ENCODE measurements at places on chromosomes 12 and 14.

GRCh38 chr14:60085085-60085484 is 6.6 kb upstream of the PCNX4 start:
- DNase-seq = no peak

GRCh38 chr14:62776300-62776699 is 269.0 kb downstream of the KCNH5 start:
- DNase-seq = no peak

GRCh38 chr14:22334275-22334577 is 254.8 kb downstream of the DAD1 start:
- DNase-seq = no peak

DNA sequence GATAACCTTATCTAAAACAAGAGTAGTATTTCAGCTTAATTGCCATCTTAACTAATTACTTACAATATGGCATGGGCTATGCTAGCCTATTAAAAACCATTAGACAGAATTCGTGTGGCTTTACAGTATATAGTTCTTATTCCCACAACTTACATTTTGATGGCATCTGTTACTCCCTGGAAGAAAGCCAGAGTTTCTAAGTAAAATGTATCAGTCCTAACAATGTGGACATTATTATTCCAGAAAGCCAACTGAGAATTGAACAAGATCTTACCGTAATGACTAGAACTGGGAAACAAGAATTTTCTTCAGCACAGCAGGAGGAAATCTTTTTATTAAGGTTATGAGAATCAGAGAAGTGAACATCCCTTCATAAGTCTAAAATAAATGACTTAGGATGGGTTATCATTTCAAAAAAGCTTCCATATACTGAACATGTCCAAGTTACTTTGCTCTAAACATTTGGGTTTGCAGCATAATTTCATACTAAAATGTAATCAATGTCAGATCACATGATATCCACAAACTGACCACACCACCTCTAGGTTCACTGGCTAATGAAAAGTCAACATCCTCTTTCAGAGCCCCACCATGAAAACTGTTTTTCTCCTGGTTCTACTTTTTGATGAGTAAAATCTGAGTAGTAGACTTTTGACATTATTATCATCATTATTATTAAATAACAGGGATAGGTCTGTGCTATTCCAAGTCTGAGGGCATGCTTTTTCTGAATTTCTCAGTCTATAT is 179.7 kb downstream of the SSPN start:
- DNase-seq = no peak

DNA sequence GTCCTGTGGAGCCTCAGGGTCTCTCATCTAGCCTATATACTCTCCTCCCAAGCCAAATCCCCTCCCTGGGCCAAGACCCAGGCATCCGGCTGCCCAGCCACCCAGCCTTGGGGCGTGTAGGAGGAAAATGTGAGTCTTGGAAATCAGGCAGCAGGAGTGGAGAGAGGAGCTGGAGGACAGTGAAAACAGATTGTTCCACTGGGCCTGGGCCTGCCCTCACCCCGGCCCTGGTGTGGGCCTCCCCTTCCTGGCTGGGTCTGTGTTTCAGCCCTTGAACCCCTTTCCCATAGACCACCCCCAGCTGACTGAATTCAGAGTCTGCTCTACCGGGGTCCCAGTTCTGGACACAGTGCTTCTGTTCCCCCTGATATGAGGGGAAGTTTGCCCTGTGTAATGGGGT is 6.7 kb downstream of the ITGA5 start:
- DNase-seq = no peak

DNA sequence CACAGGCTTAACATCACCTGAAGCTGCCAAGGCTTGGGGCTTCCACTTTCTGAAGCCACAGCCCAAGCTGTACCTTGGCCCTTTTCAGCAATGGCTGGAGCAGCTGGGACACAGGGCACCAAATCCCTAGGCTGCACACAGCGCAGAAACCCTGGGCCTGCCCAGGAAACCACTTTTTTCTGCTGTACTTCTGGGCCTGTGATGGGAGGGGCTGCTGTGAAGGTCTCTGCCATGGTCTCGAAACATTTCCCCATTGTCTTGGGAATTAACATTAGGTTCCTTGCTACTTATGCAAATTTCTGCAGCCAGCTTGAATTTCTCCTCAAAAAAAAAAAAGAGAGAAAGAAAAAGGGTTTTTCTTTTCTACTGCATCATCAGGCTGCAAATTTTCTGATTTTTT is 219.1 kb downstream of the RPL10L start:
- no peak for DNase-seq

DNA sequence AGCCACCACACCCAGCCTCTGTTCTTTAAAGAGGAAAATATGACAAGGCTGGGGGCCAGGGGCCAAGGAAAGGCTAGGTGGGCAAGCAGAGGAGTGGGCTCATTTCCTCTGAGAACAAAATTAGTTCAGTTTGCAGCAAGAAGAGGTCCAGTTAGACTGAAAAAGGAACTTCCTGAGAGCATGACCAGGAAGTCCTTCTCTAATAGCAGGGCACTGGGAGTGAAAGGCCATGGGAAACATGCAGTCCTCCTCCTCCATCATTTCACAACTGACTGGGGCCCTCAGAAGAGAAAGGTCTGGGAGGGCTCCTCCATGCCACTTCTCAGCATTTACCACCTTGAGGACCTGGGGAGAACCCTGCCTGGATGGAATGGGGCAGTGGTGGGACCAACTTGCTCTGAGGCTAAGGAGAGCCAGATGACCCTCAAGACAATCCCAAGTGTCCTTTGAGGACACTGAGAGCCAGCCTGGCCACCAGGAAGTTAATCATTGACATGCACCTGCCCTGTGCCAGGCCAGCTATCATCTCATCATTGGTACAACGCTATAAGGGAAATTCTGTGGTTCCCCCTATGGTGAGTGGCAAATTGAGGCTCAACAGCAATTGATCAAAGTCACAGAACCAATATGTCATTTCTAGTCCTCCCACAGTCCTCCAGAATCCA is 2.0 kb downstream of the AQP2 start:
- DNase-seq = no peak

- DNase-seq = no peak
These were observed 321.4 kb downstream of the ATP23 start for GRCh38 chr12:58262796-58263195.

DNA sequence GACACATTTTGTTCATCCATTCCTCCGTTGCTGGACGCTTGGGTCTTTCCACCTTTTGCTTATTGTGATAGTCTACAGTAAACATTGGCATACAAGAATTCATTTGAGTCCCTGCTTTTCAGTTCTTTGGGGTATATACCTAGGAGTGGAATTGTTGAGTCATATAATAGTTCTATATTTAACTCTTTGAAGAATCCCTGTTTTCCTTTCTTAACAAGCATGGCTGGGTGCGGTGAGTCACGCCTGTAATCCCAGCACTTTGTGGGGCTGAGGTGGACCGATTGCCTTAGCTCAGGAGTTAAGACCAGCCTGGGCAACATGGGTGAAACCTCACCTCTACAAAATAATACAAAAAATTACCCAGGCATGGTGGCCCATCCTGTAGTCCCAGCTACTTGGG is 75.4 kb downstream of the CCDC92 start:
- no peak for DNase-seq

DNA sequence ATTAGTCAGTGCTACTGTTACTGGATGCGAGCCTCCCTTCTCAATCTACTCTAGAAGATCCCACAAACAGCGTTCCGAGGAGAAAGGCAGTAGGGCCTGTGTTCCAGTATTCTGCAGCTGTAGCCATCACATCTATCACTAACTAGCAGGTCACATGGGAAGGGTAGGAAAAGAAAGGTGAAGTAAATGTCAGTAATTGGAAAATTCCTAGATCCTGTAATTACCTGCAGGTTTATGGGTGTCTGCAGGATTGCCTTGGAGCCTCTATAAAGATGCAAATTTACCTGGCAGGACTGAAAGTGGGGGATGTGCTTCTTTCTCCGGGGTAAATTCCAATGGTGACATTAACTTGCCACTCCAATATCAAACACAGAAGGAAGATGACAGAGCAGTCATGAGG is 77.8 kb downstream of the FERMT2 start:
- no peak for DNase-seq

DNA sequence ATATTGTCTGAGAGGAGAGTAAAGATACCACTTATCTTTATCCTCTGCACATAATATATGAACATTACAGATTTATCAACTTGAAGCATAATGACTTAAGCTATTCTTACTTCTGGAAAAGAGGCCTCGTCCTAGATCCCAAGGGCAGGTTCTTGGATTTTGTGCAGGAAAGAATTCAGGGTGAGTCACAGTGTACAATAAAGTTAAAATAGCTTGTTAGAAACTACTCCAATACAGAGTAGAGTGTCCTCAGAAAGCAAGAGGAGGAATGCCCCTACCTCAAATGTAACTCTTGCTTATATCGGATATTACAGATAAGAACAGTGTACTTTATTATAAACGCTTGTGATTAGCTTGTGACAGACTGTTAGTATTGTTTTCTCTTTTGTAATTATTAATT is 41.9 kb upstream of the ABCC9 start:
- DNase-seq = no peak

DNA sequence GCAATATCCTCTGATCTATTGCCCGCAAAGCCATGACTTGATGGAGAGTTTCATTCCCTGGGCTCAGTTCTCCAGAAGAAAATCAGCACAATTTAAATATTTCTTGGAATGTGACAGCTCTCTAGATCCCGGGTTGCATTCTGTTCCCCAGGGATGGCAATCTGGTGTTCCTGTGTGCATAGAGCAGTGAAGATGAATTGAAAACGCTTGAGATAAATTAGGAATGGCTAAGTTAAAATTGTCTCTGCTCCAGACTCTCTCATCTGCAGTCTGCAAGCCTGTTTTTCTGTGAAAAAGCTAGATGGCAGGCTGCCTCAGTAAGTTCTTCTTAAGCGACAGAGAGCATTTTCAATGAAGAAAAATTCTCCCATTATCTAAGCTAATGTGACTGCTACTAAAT is 582.5 kb upstream of the MGAT4C start:
- no peak for DNase-seq

GRCh38 chr14:69877492-69877891 is 1.7 kb upstream of the SMOC1 start:
- no peak for DNase-seq

DNA sequence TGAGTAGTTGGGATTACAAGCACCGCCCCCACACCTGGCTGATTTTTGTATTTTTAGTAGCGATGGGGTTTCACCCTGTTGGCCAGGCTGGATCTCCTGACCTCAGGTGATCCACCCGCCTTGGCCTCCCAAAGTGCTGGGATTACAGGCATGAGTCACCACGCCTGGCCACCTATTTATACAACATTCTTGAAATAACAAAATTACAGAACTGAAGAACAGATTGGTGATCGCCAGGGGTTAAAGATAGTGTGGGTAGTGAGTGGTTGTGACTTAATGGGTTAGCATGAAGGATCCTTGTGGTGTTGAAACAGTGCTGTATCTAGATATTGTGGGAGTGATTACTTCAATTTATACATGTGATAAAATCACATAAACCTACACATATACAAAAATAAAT is 7.4 kb downstream of the GLIPR1L1 start:
- DNase-seq = no peak

DNA sequence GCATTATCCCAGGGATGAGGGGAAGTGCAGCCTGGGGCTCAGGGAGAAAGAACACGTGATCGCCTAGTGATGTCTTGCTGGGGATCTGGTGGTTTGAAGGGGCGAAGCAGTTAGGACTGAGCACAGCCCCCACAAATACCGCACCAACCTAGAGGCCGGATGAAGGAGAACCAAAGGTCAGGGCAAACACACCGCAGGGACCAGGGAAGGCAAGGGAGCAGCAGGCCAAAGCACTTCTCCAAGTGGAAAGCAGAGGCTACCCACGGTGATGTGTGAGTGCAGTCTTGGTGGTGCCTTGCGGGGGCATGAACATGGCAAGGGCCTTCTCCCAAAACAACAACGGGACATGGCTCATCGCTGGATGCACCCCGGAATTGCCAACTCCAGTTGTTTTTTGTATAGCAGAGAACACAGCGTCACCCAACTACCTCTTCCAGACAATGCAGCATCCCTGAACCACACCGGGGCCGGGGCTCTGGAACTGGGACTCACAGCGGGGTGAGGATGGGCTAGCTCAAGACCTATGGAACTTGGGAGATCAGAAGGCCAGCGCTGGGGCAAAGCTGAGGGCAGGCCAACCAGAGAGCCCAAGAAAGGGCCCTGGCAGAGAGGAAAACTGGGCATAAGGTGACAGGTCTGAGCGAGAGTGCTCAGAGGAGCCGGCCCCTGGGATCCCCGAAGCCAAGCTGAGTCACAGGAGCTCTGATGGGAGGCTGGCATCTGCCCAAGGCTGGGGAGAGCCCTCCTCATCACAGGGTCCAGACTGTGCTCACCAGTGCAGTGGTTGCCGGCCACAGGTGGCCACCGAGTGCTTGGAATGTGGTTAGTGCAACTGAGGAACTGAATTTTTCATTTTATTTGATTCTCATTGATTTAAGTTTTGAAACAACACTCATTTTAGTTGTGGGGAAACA is 11.1 kb downstream of the GALNT16 start:
- no peak for DNase-seq

- DNase-seq = no peak
These were observed 57.6 kb upstream of the CNTN1 start for GRCh38 chr12:40634517-40635131.

- no peak for DNase-seq
These were observed 269.0 kb upstream of the GARIN2 start for GRCh38 chr14:66920196-66920595.

DNA sequence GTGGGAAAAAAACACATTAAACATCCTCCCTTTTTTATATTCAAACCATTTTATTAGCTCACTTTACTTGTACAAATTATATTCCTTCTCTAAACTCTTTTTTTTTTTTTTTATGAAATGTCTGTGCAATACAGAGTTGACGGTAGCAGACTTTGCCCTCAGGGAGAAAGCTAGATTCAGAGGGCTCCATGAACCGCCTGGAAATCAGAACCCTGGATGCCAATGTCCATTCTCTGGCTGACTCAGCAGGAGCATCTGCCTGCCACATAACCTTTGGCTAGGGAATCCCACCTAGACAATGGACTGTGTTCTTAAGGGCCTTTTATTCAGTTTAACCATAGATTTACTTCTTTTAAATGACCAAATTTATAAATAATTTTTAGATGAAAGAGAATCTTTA is 467.0 kb downstream of the MDGA2 start:
- no peak for DNase-seq

DNA sequence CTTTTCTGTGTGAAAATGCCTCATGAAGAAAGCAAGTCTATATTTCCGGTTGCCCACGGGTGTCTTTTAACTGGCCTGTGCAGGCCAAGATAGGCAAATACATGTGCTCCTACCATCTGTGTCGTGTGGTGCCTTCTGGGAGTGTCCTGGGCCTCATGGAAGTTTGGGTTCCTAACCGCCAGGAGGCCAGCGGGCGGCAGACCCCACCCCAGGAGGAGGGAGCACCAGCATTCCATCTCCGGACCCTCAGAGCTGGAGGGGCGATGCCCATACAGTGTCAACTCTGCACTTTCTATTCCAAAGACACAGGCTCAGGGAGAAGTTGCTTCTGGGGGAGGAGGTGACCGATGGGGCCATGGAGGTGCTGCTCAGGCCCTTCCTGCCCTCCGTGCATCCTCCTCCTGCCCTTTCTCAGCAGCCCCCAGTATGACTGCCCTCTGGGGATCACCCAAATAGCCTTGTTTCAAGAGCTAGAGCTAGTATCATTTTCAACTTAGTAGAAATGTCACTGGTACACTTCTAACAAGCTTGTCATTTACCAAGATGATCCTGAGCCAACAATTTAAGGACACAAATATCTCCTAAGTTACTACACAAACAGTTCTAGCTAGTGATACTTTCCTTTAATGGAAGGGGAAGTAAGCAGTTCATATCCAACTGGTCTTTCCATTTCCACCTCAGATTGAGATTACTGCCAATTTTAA is 17.8 kb downstream of the CCDC92 start:
- DNase-seq = no peak

GRCh38 chr14:105307052-105307727 is 6.4 kb upstream of the BRF1 start:
- DNase-seq = no peak

Data from NCI-H510A (cell line).